ENCODE measurements at places on chromosomes 11 and 22.
A peak's percentile ranks its signal among the peaks of the same experiment; 100 is the strongest.

DNA sequence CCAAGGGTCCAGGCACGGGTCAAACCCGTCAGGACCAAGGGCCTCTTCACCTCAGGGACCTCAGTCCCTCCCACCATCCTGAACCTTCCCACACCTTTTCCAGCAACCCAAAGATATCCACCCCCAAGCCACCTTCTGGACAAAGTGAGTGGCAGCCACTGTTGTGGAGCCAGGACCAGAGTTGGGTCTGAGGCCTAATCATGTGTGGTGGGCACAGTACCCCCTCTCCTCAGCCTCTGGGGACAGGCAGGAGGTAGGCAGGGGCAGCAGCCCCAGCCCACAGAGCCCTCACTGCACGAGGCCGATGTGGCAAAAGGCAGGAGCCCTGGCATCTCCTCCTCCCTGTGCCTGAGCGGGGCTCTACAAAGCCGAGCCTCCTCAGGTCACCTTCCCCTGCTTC lies 2.5 kb downstream of the KCNJ11 start:
- no peak for DNase-seq

DNA sequence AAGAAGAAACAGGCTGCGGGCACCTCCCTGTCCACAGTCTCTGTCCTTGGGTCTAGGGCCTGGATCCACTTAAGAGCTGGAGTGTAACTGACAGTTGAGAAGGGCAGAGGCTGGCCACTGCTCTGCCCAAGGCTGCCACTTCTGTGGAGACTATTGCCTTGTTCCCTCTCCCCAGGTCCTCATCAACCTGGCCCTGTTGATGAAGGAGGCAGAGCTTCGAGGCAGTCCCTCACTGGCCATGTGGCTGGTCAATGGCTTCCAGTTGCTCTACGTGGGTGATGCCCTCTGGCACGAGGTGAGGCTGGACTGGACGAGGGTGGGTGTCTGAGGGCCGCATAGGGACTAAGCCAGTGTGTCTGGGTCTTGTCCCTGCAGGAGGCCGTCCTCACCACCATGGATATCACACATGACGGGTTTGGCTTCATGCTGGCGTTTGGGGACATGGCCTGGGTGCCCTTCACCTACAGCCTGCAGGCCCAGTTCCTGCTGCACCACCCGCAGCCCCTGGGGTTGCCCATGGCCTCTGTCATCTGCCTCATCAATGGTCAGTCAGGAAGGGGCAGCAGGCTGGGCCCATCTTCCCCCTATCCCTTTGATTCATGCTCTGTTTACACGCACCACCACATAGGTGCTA lies 2.8 kb downstream of the ZNHIT2 start:
- no peak for DNase-seq

DNA sequence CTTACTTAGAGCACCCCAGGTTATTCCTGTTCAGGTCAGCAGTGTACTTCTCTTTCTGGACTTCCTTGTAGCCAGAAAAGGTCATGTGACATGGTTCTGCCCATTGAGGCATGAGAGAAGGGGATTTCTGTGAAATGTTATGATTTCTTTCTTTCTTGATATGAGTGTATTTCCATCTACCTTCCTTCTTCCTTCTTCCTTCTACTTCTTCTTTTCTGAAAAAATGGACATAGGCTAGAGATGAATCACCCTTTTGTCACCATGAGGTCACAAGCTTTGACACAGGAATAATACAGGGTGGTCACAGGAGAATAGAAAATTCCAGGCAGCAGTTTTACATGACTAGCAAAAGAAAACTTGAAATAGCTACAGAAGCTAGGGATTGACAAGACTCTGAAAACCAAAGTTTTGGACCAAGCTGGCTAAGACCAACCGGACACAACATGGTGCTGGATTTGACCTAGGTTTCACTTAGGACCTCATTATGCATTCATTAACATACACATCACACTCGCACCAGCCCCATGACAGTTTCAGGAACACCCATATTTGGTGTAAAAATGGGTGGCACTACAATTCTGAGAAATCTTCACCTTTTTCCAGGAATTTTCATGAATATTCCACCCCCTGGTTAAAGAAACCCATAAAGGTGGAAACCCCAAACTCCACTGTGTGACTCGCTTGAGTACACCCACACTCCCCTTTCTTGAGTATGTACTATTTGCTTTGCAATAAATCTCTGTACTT lies 21.2 kb upstream of the MAP6 start:
- DNase-seq: no peak

GRCh38 chr11:119509969-119510401 lies 87.0 kb upstream of the THY1 start:
- peak; percentile 69 for DNase-seq

GRCh38 chr11:74466916-74467885 lies at the start of gene KCNE3:
KCNE3 (minus strand) TSS chr11:74467549; CDS start chr11:74457563, 9,986 bp downstream.
- DNase-seq: no peak

DNA sequence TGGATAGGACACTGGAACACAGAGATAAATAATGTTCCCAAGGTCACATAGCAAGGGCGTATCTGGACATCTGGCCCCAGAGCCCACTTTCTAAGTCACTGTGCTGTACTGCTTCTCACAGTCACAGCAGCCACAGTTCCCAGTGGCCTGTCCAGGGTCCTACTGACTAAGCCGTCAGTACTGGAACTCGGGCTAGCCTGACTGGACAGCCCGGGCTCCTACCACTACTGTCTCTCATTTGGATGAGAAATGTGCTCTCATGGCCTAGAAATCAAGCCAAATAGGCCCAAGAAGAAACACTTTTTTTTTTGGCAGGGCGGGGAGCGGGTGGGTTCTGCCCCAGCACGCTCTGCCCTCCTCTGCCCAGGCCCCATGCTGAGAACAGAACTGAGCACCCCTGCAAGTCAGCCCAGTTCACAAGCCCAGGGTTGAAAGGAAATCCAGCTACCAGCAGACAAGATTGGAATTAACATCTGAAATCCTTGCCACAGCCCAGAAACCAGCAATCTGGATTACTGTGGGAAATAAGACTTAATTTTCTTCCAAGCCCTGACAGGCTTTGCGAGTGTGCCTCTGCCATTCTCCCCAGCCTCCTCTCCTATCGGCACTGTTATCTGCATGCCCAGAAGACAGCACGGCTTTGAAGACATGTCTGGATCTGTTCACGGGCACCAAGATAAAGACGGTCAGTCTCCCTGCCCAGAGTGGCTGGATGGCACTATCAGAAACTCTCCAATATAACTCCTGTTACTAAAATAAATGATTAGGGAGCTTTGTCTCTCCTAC lies 182.9 kb upstream of the NCAM1 start:
- no peak for DNase-seq
